ENCODE measurements at places on chromosomes 7 and 10.

DNA sequence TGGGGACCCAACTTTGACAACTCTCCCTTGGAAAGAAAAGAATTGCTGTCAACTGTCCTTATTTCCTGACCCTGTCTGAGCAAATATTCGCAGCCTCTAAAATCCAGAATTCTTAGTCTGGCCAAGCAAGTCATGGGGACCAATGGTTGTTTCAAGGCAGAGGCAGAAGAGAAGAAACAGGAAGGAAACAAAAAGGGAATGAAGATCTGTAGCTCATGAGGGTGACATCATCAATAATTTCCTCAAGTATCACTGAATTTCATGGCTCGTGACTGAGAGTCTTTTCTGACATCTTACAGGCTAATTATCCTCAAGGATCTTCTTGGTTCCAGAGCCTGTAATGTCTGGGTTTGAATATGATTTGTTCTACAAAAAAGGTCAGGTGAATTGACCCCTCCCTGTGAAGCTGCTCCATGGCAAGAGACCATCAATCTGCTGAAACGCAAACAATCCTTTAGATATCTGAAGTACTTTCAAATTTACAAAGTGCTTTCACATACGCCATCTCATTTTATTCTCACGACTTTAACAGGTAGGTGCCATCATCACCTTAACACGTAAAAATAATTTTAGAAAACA lies 5.8 kb downstream of the CDK6 start:
- no peak for DNase-seq

GRCh38 chr10:87635498-87636312 lies 24.0 kb upstream of the PAPSS2 start:
- peak; percentile 35 for DNase-seq

GRCh38 chr7:157016024-157016351 lies 5.5 kb upstream of the MNX1 start:
- no peak for DNase-seq

DNA sequence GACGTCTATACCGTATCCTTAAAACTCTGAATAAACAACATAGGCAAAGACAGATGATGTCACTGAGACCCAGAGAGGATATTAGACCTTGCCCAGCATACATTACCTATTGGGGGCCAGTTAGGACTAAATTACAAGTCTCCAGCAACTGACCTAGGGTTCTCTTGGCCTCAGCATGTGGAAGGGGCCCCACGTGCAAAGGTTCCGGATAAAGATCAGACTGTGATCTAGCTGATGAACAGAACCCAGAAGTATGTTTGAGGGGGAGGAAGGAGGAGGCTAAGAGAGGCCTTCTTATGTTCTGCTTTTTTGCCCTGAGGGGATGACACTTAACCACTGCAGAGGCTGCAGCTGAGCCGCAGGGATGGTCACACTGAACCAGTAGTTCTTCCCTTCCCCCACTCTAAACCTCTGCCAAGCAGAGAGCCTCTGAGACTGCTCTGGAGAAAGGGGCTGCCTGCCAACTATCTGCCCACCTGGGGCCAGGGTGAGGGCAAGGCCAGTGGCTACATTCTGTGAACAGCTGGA lies 24.0 kb upstream of the KMT2C start:
- no peak for DNase-seq

GRCh38 chr7:20798081-20798693 lies 11.5 kb upstream of the SP8 start:
- DNase-seq = peak; percentile 60

DNA sequence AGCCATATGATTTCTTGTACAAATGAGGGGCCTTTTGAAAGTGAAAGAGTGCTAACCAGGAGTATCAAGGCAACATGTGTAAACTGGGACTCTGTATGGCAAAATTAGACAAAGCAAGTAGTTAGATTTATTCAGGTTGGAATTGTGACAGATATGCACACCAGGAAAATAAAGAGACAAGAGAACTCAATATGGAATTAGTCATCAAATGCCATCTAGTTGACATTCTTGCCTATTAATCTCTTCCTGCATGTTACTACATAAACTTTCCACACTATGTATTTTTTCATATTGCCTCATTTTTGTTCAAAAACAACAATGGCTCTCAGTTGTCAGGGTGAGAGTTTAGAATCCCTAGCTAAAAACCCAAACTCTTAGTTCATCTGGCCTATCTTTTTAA lies 799.0 kb downstream of the NRG3 start:
- DNase-seq = no peak

DNA sequence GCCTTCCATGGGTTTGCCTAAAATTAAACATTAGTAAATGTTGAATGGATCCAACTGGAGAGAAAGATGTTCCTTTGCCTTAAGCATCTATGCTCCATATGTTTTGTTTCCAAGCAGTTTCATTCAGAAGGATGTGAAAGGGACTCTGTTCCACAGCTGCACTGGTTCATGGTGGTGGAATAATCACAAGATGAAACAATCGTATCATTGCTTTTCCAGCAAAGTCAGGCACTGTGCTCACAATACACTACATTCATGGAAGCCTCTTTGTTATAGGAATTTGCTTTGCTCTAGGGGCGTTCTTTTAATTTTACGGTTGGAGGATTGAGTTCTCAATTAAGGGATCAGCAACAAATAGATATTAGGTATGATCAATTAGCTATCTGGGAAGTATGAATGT lies 33.8 kb downstream of the RAMP3 start:
- DNase-seq = no peak

- no peak for DNase-seq
Measured at GRCh38 chr7:42645906-42646305, 266.0 kb downstream of the C7orf25 start.

DNA sequence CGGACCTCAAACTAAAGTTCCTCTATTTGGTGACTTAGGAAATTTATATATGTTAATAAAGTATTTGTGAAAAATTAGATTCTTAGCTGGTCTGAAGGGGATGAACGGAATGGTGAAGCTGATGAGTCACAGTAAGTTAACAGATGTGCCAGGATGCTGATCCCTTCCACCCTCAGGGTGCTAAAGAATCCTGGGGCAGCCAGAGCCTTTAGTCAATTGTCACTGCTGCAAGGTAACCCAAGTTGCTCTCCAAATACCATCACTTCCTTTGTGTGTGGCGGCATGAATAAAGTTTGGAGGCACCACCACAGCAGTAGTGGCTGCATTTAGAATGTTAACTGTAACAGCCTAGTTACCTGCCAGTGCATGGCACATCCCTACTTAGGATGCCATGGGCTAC lies 222.6 kb upstream of the PPP1R3A start:
- DNase-seq = no peak

DNA sequence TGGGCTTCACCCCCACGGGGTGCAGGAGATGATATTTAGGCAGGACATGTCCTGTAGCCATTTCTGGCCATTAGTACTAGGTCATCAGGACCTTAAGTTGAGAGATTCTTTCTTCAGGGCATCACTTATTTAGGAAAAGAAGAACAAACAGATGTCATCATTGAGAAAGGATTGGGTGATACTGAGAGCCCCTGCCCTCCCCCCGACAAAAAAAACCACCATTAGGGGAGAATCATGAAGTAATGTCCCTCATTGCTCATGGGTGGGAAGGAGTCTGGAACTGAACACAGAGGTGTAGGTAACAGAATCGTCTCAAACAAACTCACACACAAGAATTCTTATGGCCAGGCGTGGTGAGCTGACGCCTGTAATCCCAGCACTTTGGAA lies 6.4 kb upstream of the ORAI2 start:
- DNase-seq = no peak

DNA sequence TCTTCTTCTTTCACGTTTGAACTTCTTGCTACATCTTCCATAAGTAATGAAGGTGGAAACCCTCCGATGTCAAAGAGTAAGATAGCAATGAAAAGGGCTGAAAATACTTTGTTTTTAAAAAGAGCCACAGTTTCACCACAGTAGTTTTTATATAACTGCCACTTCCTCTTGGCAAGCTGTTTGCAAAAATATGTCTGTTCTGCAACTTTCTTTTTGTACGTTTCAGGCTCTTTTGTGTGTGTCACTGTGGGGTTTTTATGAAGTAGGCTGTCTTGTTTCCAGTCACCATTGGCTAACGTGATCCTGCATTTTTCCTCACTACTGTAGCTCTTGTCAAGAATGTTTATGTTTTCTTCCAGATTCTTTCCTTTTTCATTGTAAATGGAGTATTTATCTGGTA lies 55.6 kb downstream of the SLC16A9 start:
- DNase-seq = no peak

- DNase-seq = no peak
Measured at GRCh38 chr10:74888962-74889661, 62.7 kb downstream of the KAT6B start.

DNA sequence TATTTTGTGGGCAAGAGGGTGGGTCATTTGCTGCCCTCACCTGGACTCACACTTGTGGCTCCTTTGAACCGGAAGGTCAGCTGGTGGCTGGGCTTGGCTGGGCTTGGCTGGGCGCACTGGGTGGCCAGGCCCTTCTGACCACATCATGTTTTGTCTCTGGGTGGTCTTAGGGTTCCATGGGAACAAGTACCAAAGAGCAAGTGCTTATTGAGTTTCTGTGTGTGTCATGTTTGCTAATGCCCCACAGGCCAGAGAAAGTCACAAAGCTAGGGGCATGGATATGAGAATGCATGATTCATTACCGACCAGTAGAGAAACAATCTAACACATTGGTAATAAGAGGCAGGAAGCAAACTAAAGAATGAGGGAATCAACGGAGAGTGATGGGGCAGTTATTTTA lies 33.6 kb upstream of the NRP1 start:
- no peak for DNase-seq

DNA sequence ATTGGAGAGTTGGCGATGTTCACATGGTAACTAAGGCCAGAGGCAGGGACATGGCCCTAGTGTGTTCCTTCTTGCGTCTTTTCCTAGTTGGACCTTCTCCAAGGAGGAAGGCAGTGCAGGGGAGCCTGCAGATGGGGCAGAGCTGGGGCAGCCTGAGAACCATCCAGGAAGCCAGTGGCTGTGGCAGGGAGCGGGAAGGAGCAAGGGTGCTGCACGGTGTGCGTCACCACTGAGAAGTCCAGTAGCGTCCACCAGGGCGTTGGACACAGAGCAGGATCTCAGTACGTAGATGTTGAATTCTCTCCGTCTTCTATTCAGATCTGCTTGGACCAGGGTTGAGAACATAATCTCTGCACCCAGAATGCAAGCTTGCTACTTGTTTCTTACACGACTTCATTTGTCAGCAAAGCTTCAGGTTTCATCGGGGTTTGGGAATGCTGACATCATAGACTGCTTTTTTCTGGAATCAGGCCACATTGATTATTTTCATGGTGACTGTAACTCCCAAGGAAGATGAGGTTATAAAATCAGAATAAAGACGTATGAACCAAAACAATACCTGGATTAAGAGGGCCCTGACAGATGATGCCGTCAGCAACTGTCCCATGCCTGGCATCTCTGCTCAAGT lies 130.3 kb downstream of the HECW1 start:
- no peak for DNase-seq

- no peak for DNase-seq
Measured at GRCh38 chr10:49311555-49312236, 12.7 kb downstream of the C10orf71 start.

- DNase-seq = no peak
Measured at GRCh38 chr7:151142686-151143040, 24.8 kb downstream of the GBX1 start.

- peak; percentile 30 for DNase-seq
Measured at GRCh38 chr7:108270385-108271015, 140.3 kb upstream of the LAMB4 start.

- no peak for DNase-seq
Measured at GRCh38 chr7:136971776-136972175, 103.3 kb downstream of the CHRM2 start.

DNA sequence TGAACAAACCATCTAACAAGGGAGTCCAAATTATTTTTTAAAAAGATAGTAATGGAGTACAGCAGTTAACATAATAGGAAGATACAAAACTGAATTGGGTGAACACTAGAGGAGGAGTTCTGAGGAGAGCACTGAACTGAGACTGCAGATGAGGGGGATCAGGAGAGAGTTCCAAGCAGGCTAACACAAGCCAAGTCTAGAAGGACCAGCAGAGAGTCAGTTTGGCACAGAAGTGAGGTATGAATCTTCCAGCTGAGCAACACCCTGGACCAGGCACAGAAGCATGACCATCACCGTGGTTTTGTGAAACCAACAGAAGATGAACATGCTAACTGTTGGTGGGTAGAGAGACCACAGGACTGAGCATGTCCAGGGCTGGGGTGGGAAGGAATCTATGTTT lies 30.8 kb upstream of the PLCE1 start:
- DNase-seq = no peak

- DNase-seq = peak; percentile 37
Measured at GRCh38 chr7:47291461-47292081, 290.3 kb downstream of the TNS3 start.

GRCh38 chr10:1142596-1142995 lies 86.4 kb downstream of the WDR37 start:
- no peak for DNase-seq

- no peak for DNase-seq
Measured at GRCh38 chr10:25547382-25547781, 372.6 kb downstream of the GPR158 start.

DNA sequence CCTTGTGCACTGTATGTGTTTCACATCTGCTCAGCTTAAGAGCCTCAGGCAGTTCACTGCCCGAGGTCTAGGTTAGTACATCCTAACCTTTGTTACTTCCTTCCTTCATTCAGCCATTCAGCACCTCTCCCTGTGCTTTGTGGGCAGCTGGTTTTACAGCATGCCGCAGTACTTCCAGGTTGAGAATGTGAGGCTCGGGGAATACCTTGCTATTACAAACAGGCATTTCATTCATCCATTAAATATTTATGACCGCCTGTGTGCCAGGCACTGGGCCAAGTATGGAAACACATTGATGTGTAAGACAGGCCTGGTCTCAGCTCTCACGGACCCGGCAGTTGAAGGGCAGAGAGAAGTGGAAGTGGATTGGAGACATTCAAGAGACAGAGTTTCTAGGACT lies 82.4 kb downstream of the SHH start:
- no peak for DNase-seq

DNA sequence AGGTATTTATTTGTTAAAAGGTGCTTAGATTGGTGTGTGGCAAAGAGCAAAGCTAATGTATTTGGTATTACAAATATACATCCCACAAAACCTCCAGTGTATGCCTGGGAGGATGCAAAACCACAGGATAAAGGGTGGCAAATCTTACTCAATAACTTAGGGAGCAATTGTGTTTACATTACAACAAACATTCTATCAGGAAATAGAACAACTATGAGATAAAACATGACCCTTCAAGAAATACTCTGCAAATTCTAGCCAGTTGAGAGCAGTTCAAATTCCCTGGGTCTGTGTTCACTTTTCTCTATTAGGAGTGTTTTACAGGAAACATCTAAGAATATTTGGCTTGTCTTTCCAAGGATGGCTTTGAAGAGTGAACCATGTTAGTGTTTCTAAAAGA lies 64.9 kb downstream of the CUL1 start:
- DNase-seq = no peak

DNA sequence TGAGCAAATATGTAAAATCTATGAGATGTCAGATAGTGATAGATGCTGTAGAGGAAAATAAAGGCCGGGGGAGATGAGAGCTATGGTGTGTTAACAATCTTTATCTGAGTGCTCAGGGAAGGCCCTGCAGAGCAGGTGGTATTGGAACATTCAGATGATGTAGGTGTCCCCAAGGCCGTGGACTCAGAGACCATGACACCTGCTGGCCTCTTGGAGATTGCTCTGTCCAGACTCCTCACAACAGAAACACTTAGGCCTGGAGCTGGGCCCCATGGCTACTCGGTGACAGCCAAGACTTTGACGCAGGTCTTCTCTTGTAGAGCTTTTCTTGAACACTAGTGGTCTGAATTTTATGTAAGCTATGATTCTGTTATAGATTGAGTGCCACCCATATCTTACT lies 13.3 kb downstream of the AKR1E2 start:
- DNase-seq = no peak

- DNase-seq = no peak
Measured at GRCh38 chr7:12074889-12075288, 136.2 kb upstream of the TMEM106B start.

Data from GM06990 (cell line).